ENCODE measurements at places on chromosomes 7 and 10. TPM values are rescaled to one million over a fixed set of nuclear protein-coding genes. Genes with fewer than 3 reads are reported as not detected.

The TRPV6 gene
- not detected for total RNA-seq

The PIP4K2A gene
- 46.5 TPM for total RNA-seq

The PRPS1L1 gene
- not detected for total RNA-seq

The NPY gene
- not detected for total RNA-seq

The MARCHF5 gene
- 41.8 TPM for total RNA-seq

The CCDC3 gene
- total RNA-seq, result 1.0 TPM
